CD4-positive, alpha-beta T cell treated with Interferon alpha-2 for 1 hour (primary cell): ENCODE measurements at places on chromosomes 12 and 14.

DNA sequence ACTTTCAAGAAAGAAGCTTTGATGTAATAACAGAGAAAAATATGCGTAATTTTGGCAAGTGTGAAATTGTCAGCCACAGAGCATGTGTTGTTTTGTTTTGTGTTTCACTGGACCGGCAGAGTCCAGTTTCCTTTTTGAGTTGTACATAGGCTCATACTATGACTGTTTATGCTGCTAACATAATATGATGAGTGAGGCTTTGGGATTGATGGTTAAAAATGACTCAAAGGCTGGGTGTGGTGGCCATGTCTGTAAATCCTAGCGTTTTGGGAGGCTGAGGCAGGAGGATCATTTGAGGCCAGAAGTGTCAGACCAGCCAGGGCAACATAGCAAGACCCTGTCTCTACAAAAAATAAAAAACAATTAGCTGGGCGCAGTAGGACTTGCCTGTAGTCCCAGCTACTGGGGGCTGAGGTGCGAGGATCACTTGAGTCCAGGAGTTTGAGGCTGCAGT, 487.9 kb downstream of the PCNX1 start:
- DNase-seq = no peak

GRCh38 chr12:80321653-80322052, 122.4 kb upstream of the PTPRQ start:
- DNase-seq = no peak

DNA sequence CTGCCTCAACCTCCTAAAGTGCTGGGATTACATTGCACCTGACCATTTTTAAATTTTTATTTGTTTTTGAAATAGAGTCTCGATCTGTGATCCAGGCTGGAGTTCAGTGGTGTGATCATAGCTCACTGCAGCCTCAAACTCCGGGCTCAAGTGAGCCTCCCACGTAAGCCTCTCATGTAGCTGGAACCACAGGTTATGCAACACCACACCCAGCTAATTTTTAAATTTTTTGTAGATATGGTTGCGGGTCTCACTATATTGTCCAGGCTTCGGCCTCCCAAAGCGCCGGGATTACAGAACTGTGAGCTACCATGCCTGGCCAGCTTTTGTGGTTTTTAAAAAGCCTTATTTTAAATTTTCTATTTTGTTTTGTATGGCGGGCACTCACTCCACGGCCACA, 2.2 kb upstream of the DRAM1 start:
- no peak for DNase-seq

GRCh38 chr12:113200021-113200797, 14.7 kb downstream of the RITA1 start:
- no peak for DNase-seq

DNA sequence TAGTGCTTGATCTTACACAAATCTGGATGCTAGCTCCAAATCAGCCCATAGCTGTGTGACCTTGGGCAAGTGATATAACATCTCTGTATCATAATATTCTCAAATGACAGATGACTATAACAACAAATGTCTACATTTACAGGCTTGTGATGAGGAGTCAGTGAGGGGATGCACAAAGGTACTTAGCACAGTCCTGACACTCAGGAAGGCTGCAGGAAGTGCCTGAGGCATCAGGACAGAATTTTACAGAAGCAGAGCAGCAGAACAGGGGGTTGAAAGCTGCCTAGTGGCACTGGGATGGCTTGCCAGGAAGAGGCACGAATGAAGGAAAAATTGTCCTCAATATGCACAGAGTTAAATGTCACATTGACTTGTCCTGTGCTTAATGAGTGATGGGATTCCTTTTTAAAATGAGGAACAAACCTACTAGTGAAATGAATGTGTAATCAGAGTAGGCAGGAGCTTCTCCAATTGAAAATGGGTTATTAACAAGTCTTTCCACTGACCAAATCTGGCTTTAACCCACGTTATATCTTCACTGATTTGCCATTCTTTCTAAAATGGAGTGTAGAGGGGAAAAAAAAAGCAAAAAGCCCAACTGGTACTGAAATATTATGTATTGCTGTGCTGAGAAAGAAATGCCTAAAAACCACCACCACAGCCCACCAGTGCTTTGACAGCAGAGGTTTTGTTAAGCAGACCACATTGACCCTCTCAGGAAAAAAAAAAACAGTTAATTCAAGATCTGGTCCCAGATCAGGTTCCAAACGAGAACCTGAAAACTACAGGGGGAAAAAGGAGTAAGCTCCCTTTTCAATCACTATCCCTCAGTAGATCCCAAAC, 11.6 kb downstream of the BTG1 start:
- DNase-seq = no peak

- DNase-seq = no peak
Observed at GRCh38 chr12:46628176-46628575, 197.6 kb downstream of the SLC38A4 start.

- DNase-seq = no peak
Observed at GRCh38 chr14:55712491-55712890, 132.5 kb downstream of the KTN1 start.
